Fibroblast of skin of scalp (primary cell): ENCODE measurements at places on chromosomes 7 and 10.

DNA sequence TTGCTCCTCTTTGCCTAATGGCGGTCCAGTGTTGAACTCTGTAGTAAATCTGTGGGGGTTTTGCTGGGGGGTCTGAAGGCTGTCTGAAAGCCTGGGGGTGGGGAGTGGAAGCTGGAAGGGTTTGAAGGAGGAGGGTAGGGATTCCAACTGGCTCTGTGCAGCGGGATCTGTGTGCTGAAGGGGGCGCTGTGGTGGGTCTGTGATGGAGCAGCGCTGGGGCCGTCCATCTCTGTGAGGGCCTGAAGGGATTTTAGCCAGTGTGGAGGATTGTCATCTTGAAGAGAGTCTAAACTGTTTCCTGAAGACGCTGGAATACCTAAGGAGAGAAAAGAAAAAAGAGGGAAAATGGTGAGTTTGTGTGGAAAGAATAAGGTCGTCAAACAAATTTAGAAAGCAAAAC, 129.2 kb downstream of the STRA8 start:
- DNase-seq, result no peak

DNA sequence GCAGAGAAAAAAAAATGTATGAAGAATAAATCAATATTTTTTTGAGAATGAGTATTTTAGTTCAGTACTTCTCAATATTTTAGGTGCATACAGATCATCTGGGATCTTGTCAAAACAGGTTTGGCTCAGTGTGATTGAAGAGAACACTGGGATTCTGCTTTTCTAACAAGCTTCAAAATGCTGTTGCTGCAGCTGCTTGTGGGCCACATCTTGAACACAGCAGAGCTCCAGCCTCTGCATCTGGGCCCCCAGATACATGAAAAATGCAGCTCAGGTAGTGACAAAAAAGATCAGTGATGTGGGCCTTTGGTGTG, 1177.1 kb upstream of the C7orf33 start:
- no peak for DNase-seq

GRCh38 chr7:158860394-158860793, 4.0 kb downstream of the DYNC2I1 start:
- DNase-seq, result no peak

- DNase-seq, result no peak
These were observed 224.7 kb downstream of the GLRX3 start for GRCh38 chr10:130360826-130361311.
